ENCODE measurements at places on chromosomes 11 and 22.

DNA sequence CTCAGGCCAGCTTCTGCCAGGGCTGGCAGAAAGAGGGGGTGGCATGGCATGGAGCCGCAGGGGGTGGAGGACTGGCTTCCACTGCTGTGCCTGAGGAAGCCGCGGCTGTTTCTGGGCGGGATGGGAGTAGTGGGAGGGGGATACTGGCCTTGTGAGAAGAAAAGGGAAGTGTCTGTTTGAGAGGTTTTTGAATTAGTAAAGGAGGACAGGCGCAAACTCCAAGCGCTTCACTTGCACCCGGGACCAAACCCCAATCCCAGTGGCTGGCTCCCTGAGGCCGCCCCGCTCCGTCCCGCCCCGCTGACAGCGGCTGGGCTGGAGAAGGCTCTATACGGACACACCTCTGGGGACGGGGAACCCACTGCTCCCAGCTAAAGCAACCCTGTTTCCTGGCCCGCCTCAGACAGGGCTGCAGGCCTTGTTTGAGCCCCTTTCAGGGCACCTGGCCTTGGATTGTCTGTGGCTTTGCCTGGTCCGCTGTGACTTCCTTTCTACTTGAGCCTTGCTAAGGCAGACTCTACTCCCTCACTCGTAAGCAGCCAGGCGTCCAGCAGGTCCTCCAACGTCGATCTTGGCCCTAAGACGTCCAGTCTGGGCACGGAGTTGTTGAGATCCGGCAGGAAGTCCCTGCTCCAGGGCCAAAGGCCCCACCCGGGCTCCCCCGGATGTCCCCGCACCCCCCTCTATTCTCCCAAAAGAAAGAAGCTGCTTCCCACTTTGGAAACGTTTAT lies 2.2 kb downstream of the APOA1 start:
- DNase-seq, result no peak

DNA sequence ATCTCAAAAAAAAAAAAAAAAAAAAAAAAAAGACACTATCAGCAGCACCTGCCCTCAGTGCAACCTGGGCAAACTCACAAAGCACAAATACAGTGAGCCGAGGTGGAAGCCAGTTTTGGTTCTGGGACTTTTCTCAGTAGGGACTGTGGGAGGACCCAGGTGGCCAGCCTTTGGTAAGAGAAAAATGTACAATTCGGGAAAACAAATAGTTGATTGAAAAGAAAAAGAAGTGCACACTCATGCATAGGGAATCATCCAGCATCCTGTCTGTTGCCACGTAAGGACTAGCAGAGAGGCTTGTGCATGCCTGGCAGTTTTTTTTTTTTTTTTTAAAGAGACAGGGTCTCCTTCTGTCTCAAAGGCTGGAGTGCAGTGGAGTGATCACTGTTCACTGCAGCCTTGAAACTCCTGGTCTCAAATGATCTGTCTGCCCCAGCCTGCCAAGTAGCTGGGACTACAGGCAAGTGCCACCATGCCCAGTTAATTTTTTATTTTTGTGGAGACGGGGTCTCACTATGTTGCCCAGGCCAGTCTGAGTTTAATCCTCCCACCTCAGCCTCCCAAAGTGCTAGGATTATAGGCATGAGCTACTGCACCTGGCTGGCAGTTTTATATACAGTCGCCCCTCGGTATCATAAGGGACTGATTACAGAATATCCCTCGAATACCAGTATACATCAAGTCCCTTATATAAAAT lies 36.7 kb downstream of the TPST2 start:
- no peak for DNase-seq

DNA sequence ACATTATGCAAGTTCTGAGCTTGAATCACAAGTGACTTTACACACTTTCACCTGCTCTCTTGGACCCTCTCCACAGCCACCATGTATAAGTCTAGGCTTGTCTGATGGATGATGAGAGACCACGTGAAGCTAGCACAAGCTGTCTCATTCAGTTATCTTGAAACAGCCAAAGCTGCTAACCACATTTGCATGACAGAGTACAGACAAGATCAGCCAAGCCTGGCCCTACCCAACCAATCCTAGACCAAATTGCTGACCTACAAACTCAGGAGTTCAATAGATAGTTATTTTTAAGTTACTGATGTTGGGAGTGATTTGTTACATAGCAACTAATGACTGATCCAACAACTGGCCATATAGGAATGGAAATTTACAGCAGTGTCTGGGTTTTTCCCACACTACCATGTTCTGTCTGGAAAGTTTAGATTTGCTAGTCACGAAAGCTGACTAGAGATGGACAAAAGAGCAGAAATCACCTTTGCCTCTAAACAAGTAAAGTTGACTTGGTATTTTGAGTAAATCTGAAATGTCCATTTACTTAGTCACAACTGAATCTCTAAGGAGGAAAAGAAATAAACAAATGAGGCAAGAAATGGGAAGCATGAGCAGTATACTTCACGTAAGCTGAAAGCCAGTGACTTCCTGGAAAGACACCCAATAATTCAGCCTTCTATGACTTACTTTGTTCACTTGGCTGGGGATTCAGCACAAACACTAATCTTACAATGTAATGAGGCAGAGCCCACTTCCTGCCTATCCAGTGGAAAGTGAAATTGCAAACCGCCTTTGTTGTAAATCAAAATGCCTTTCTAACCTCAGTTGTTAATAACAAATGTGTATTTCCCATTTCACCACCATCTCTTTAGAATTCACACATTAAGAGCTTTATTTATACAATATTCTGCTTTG lies 101.7 kb downstream of the FAM181B start:
- no peak for DNase-seq

GRCh38 chr22:37618072-37618656 lies 9.5 kb downstream of the GGA1 start:
- DNase-seq, result no peak

- DNase-seq, result no peak
Observed at GRCh38 chr11:76745561-76746207, 37.5 kb upstream of the TSKU start.
